ENCODE measurements at places on chromosomes 4 and X.

DNA sequence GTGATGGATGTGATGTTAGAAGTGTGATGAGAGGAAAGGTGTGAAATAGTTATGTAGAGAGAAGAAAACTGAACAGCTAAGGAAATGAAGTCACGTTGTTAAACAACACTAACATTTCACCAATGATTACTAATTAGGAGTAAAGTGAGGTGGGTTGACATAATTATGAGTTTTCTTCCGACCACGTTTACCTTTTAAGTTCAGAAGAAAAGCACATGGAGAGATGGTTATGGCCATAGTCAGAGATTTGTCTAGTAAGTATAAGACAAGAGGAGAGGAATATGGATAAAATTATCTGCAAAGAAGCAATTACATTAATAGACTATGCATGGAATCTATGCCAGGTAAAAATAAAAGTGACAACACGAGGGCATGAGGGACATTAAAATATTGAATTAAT lies 551.3 kb upstream of the TECRL start:
- no peak for DNase-seq

DNA sequence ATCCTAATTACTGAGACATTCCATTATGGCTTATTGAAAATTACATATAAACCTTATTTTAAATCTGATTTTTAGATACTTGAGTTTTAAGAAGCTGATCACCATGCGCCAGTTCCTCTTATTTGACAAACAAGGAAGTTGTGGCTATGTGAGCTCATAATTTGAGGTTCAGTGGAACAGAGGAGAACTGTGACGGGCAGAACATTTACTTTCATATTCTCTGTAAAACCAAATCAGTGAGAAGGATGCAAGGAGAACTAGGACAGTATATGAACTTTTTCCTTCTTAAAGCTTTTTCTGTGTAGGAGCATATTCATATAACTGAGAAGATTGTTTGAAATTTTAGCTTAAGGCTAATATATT lies 25.3 kb downstream of the STIM2 start:
- no peak for DNase-seq

DNA sequence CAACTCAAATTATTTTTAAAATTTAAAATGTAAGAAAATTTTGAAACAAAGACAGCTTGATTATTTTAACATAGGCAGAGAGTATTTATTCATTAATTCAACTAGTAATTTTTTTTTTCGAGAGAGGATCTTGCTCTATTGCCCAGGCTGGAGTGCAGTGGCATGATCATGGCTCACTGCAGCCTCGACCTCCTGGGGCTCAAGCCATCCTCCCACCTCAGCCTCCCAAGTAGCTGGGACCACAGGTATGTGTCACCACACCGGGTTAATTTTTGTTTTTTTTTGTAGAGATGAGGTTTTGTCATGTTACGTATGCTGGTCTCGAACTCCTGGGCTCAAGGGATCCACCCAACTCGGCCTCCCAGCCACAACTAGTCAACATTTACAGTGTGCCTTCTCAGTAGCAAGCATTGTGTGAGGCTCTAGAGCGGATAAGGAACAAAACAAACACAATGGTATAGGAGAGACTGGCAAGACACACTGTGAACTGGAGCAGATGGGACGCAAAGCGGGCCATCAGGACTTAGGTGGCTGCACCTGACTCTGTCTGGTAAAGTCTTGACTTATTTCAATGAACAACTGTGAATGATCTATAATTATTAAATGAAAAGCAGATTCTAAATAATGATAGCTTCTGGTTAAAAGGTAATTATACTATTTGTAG lies 21.6 kb downstream of the SETD7 start:
- DNase-seq = no peak

DNA sequence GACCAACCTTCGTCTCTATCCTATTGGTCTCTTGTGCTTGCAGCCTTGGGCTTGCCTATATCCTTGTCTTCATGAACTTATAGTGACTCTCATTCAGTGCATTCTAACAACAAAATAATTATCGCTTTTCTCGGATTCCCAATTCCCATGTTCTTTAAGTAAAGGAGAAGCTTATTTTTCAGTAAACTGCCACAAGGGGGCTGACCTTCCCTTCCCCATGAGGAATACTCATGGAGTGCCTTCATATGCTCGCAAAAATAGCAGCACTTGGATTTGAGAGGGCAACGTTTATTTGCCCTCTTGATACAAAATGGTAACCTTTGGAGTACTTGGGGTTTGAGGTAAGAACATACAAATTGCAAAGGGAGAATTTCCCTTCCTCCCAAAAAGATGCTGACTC lies 183.2 kb upstream of the TENT5D start:
- no peak for DNase-seq

- no peak for DNase-seq
These were observed 879.5 kb downstream of the TECRL start for GRCh38 chr4:63529581-63530337.

DNA sequence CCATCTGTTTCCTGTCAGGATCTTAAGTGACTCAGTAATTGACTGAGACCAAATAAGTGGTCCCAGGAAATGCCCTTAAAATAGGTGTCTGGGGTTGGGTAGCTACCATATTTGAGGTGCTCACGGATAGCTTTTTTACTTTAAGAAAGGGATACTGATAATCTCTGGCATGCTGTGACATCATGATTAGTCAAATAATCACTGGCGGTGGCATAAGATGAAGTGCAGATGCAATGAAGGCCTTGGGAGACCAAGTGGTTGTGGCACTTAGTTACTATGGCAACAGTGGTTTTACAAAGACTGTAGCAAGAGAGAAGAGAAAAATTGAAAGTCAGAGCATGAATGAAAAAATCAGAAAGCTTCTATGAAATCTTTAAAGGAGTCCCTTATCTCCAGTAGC lies 114.5 kb upstream of the SLIT2 start:
- DNase-seq = no peak

- no peak for DNase-seq
These were observed 1961.5 kb upstream of the TENM3 start for GRCh38 chr4:180281724-180282123.

DNA sequence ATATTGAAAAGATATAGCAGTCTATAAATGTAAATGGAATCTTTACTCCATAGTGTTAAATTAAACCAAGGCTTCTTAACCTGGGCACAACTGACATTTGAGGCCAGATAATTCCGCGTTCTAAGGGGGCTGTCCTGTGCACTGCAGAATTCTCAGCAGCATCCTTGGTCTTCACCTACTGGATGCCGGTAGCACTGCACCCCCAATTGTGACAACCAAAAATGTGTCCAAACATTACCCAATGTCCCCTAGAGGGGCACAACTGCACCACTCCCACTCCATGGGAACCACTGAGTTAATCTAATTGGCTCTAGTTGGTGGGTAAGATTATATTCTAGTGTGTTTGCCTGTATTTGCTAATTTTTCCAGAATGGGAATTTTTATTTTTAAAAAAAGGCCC lies 16.6 kb downstream of the AP1S2 start:
- no peak for DNase-seq

DNA sequence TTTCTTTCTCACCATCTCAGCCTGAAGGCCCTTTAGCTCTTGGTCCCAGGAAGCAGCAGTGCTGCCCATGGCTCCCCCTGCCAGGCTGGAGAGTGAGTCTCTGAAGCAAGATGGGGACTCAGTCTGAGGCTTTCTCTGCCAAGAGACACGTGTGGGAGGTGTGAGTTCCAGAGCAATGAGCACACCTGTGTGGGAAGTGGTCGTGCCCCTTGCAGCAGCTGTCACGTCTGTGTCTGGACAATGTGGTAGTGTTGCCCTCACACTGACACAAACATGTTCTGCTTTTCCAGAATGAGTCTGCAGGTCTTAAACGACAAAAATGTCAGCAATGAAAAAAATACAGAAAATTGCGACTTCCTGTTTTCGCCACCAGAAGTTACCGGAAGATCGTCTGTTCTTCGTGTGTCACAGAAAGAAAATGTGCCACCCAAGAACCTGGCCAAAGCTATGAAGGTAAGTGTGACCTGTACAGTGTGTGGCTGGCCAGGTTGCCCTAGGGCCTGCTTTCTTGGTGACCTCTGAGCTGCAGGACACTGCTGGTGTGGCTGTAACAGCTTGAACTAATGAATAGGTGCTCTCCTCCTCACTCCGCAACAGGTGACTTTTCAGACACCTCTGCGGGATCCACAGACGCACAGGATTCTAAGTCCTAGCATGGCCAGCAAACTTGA lies 1.9 kb downstream of the TACC3 start:
- no peak for DNase-seq

Data from right atrium auricular region (tissue), 2 donors.